ENCODE measurements at places on chromosomes 2 and 18. TPM values are rescaled to one million over a fixed set of nuclear protein-coding genes. Genes with fewer than 3 reads are reported as not detected.

Gene WDR75
- total RNA-seq, result 37.7 TPM

Gene DPP10
- 0.94 TPM for total RNA-seq

Gene FECH
- 58.8 TPM for total RNA-seq

Gene THSD7B
- 2.0 TPM for total RNA-seq

Gene UCN
- total RNA-seq, result 2.9 TPM

Gene ALK
- total RNA-seq, result 0.85 TPM

Gene EVA1A
- total RNA-seq, result not detected

Gene IL36B
- not detected for total RNA-seq

Gene CPLX4
- total RNA-seq, result not detected

Gene HOXD11
- total RNA-seq, result not detected

Gene AGFG1
- 235 TPM for total RNA-seq

Gene RGPD3
- total RNA-seq, result 0.85 TPM

Gene SOX11
- not detected for total RNA-seq

Gene DSC2
- total RNA-seq, result 18.2 TPM

Gene C2orf81
- not detected for total RNA-seq

Gene ACVR2A
- 21.1 TPM for total RNA-seq

Gene C2orf15
- total RNA-seq, result 0.44 TPM

Gene AFF3
- 2.5 TPM for total RNA-seq

Gene PAIP2B
- 5.1 TPM for total RNA-seq

Gene MARCO
- total RNA-seq, result 21.7 TPM

Gene PSMA8
- total RNA-seq, result not detected

Gene REG1B
- total RNA-seq, result not detected

Gene RAB27B
- total RNA-seq, result 0.98 TPM

Gene CFAP65
- not detected for total RNA-seq

Gene SP5
- total RNA-seq, result not detected

Gene HS6ST1
- 12.4 TPM for total RNA-seq

Gene HOXD4
- total RNA-seq, result 1.5 TPM

Gene OTOF
- 0.17 TPM for total RNA-seq

Gene SOWAHC
- total RNA-seq, result 9.2 TPM

Gene CD207
- total RNA-seq, result not detected

Gene RIT2
- not detected for total RNA-seq

Gene FKBP1B
- 3.6 TPM for total RNA-seq

Gene CYP27A1
- total RNA-seq, result 11.9 TPM

Gene FSIP2
- 0.85 TPM for total RNA-seq

Gene SAG
- not detected for total RNA-seq
